ENCODE measurements at places on chromosomes 11 and 22.

GRCh38 chr11:128187377-128187776 lies 400.0 kb downstream of the ETS1 start:
- DNase-seq: no peak

DNA sequence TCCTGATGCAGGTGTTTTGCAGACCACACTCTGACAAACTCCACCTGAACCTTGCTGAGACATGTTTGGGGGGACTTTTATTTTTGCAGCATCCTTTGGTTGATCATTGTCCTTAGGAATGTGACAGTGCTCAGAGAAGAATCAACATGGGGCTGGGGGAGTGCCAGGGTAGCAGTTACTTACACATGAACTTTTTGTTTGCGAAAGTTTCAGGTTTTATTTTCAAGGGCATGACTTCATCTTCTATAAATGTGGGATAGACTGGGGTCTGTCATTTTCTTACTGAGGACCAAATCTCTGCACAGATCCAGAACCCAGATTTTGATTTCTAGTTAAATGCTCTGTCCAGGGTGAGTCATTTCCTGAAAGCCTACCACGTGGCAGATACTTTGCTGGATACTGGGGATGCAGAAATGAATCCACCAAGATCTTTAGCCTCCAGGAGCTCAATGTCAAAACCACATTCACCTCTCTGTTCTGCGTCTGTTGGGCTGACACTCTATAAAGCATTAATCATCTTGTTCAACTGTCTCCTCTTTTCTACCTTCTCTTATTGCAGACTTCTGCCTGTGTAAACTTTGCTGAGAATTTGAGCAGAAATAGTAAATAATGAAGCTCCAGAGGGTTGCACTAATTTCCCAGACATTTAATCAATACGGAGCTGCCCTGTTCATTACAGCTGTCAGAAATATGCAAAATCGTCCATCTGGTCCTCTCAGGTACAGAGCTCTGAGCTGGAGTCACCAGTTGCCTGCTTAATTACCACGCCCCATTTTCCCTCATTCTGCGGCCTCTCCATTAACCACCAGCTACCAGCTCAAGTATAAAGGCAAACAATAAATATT lies 387.9 kb downstream of the MIAT start:
- DNase-seq: no peak

GRCh38 chr11:66119348-66120133 lies 49.5 kb downstream of the PACS1 start:
- no peak for DNase-seq

DNA sequence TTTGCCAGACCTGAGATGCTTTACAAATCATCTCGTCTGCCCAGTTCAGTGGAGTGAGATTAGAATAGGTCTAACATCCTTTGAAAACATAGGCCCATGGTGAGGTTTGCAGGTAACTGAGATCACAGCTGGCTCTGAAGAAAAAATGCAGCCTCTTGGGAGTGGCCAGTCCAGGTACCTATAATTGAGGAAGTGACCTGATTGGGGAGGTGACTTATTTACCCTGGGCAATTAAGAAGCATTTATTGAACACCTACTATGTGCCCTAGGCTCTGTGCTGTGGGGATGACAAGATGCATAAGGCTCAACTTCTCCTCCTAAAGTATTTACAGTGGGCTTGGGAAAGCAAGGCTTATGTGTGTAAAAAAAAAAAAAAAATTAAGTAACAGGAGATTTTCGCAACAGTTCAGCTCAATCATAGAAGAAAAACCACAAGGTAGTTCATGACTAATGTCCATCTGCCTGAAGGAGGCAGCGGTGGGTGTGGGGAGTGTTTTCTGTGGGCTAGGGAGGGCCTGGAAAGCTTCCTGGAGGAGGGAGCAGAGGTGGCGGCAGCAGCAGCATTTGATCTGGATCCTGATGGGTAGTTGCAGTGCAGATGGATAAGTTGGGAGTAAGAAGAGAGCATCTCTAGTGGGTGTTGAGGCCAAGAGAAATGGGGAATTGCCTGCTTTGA lies 16.1 kb downstream of the MICAL2 start:
- DNase-seq: no peak

GRCh38 chr11:92697461-92698312 lies 271.8 kb upstream of the MTNR1B start:
- DNase-seq: no peak

- peak; percentile 81 for DNase-seq
Measured at GRCh38 chr11:111299101-111300026, 1.0 kb downstream of the POU2AF3 start.

DNA sequence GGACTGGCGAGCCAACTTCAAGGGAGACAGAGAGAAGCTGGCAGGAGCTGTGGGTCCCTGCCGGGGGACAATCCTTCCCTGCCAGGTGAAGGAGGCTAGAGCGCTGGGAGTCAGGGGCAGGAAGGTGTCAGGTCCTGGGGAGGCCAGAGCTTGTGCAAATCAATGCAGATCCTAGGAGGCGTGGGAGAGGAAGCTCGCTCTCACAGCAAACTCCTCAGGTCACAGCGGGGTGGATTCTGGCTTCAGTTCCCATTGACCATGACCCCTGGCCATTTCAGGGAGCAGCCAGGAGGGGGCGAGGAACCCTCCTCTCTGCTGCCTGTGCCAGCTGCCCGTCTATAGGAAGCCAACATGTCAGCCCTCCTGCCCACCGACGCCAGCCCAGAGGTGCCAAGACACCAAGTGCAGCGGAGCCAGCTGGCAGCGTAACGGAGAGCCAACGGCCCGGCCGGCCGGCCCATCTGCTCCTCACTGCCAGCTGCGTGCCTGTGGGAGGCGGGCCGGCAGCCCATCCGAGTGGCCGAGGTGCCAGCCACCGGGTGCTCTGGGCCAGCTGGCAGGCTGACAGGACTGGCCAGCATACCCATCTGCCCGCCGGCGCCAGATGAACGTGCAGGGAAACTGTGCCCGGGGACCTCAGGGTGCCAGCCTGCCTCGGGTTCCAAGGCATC lies 374.8 kb downstream of the MIAT start:
- DNase-seq: peak; percentile 36

DNA sequence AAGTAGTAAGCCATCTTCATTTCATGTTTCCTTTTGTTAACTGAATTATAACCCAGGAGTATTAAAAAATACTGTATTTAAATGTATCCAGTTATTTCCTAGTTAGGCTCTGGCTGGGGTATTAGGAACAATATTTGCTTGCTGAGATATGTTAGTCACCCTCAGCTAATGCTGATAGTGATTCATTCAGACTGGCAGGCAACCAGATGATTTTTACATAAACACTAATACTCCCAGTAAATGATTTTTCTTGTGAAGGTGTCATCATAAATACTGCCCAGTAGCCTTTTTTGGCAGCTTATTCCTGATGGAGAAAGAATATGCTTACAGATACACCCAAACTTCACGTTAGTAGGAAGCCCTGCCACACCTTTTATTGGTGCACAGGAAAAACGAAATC lies 8.1 kb downstream of the YWHAH start:
- no peak for DNase-seq

- peak; percentile 81 for DNase-seq
Measured at GRCh38 chr22:45996241-45997076, 19.5 kb upstream of the WNT7B start.

GRCh38 chr22:36234213-36234612 lies 5.1 kb downstream of the APOL2 start:
- DNase-seq: no peak

DNA sequence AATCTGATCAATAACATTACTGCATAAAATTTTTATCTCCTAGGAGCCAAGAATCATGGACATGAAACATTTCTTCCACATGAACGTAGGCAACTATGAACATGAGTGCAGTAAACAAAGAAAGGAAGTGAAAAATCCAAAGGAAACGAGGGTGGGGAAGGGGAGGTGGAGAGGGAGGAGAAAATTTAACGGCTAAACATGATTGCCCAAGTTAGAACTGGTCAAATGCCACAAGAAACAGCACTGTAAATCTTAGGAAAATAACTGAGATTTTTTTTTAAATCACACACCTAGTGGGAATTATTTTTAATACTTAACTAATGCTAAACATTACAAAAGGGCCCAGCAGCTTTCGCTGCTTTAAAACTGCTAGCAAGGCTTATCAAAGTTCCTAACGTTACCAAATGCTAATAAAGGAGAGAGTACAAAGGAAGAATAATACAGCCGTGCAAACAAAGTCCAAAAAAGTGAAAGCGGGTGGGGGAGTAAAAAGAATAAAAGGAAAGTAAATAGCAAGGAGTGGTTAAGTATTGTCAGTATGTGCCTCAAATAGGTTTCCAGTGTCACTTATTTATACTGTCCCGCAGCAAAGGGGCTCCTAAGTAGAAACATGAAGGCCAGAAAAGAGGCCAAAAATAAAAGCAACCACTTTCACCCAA lies 13.7 kb downstream of the NARS2 start:
- no peak for DNase-seq

- DNase-seq: no peak
Measured at GRCh38 chr11:119161871-119162270, 6.7 kb upstream of the NLRX1 start.

DNA sequence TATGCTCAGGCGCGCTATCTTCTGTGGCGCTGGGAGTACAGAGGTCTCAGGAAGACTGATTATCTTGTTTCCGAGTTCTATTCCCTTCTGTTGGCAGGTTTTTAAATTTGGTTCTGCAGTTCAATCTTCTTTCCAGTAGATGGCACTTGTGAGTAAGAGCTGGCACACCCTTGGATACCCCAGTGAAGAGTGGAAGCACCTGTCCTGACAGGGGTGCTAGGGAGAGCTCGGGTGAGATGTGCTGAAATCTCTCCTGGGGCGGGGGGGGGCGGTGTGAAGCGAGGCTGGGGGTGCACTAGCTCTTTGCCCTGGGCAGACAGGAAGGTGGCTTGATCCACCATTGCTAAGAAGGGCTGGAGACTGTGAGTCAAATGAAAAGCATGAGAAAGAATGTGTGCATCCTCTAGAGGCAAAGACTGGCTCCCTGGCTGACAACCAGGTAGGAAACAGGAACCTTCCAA lies 679.9 kb upstream of the CCDC179 start:
- no peak for DNase-seq

- DNase-seq: peak; percentile 72
Measured at GRCh38 chr22:42366806-42367581, 65.2 kb downstream of the NFAM1 start.

GRCh38 chr11:82896183-82896582 lies 4.0 kb downstream of the PRCP start:
- DNase-seq: no peak

DNA sequence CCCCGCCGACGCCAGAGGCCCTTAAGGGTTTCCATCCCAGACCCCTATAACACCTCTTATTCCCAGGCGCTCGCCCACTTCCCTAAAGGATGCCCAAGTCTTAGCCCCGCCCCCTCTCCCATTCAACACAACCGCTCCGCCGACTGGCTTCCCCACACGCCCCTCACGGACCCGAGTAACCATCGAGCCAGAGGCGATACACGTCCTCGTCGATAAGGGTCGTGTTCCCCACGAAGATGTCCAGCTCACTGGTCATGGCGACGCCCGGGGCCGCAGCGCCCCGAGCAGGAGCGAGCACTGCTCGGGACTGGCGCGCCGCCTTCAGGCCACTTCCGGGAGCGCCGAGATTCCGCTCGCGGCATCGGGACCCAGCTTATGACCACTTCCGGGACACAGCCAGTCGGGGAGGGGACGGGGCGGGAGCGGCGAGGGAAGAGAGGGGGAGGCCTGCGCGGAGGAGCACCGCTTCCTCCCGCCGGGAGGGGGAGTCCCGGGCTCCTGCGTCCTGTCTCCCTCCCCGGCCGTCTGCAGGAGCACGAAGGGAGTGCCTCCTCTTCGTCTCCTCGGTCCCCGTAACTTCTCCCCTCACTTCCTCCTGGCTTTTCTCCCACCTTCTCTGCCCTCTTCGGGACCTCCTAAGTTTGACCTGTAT lies at the start of gene FIBP:
Gene FIBP, minus strand, starts transcription at position 309 of the 652 bp plus-strand sequence. Its CDS starts 53 bp downstream, at position 256.
- DNase-seq: peak; percentile 99

DNA sequence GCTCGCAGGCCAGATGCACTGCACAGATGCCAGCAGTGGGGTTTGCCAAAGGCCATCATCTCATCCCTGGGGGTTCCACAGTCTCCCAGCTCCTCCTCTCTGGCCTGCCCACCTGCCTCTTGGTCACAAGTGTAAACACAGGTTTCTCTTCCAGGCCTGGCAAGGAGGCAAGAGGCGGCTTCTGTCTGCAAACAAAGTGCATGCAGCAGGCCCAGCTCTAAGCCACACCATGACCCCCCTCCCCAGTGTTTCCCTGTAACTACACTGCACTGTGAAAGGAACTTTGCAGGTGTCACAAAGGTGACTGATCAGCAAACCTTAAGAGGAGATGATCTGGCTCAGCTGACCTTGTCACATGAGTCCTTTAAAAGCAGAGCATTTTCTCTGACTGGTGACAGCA lies 26.2 kb upstream of the SHISAL1 start:
- no peak for DNase-seq

DNA sequence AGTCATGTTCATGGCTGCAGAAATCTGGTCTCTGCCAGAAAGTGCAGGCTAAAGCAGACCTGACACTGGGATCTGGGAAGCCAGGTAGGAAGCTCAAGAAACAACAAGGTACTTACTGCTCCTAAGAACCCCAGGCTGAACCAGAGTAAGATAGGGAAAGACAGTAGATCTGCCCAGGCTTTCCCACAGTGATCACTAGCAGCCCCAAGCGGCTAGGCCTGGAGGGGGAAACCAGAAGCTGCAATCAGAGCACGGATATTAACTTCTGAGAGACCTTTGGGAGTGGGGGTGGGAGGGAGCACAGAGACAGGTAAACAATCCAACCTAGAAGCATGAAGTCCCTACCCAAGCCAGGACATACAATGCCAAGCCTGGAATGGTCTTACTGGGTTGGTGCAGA lies 135.2 kb upstream of the C11orf58 start:
- DNase-seq: no peak

DNA sequence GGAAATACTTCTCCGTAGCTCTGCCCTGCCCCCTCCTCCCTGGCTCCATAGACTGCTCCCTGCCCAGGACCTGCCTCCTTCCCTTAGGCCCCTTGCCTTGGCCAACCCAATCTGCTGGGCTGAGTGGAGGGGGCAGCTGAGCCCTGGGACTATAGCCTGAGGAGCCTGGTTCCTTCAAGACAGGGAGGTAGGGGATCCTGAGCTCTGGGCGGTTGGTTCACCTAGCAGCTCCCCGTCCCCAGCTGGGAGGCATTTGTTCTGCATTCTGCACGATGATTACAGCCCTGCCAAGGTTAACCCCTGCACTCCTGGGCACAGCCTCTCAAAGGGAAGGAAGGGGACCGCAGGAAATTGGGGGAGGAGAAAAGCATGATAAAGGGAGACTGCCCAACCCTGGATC lies 3.6 kb upstream of the CDC42EP1 start:
- no peak for DNase-seq

Measured in tibial artery (tissue), 4 donors.